NCI-H2171 (cell line): ENCODE measurements at places on chromosomes 11 and 22.

DNA sequence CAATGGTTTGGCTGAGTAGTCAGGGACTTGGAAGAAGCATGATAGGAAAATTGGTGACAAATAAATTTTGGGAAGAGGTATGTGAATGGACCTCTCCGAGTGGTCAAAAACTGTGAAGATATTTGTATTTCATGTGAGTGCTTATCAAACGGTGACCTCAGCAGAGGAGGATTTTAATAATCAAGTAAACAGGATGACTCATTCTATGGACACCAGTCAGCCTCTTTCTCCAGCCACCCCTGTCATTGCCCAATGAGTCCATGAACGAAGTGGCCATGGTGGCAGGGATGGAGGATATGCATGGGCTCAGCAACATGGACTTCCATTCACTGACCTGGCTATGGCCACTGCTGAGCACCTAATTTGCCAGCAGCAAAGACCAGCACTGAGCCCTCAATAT is 21.2 kb downstream of the MS4A4E start:
- DNase-seq: no peak

GRCh38 chr11:118914987-118915386 is 10.7 kb downstream of the BCL9L start:
- DNase-seq: no peak

- no peak for DNase-seq
Measured at GRCh38 chr22:45574069-45574703, 71.5 kb downstream of the FBLN1 start.

DNA sequence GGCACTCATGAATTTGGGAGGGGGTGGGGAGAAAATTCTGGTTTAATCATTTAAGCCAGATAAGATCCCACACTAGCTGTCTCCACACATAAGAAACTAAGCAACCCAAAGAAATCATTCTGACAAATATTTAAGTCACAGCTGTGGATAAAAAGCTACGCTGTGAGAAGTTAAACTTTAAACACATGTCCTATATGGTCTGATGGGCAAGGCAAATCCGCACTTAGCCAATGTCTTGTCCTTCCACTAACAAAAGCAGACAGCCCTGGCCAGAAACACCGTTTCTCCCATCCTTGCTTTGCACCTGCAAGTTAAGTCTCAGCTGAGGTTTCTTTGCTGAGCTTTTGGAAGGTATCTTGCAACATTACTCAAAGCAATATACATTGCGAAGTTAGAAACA is 68.0 kb downstream of the ETS1 start:
- no peak for DNase-seq

DNA sequence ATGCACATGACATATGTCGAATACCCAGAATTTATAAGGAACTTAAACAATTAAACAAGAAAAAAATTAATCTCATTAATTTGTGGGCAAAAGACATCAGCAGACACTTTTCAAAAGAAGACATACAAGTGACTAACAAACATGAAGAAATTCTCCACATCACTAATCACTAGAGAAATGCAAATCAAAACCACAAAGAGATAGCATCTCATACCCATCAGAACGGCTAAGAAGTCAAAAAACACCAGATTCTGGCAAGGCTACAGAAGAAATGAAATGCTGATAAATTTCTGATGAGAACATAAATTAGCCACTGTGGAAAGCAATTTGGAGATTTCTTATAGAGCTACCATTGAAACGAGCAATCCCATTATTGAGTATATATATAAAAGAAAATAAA is 210.6 kb upstream of the LUZP2 start:
- no peak for DNase-seq

- no peak for DNase-seq
Measured at GRCh38 chr11:27783701-27784355, 83.6 kb upstream of the BDNF start.
